ENCODE measurements at places on chromosomes 1 and 21. TPM values are rescaled to one million over a fixed set of nuclear protein-coding genes. Genes with fewer than 3 reads are reported as not detected.

PRXL2B gene
- 20.1 TPM for total RNA-seq

- H3K27ac ChIP-seq, result no peak overlapping the region
- H3K4me3 ChIP-seq, result no peak overlapping the region
- no peaks in the 10 kb centered on the region for H3K27me3 ChIP-seq
- DNase-seq, result no peak
- H3K4me1 ChIP-seq, result no peaks in the 10 kb centered on the region
Observed at GRCh38 chr1:192696082-192696481, 60.1 kb downstream of the RGS13 start.

ROR1 gene
- total RNA-seq, result 115 TPM

- no peak overlapping the region for H3K27ac ChIP-seq
- H3K27me3 ChIP-seq, result no peaks in the 10 kb centered on the region
- H3K4me3 ChIP-seq, result no peak overlapping the region
- DNase-seq, result no peak
- H3K36me3 ChIP-seq, result no peaks in the 10 kb centered on the region
Observed at GRCh38 chr1:192749349-192749748, 59.5 kb upstream of the RGS2 start.

- DNase-seq, result no peak
- H3K4me1 ChIP-seq, result no peaks in the 10 kb centered on the region
- H3K4me3 ChIP-seq, result no peak overlapping the region
Observed at GRCh38 chr1:193479187-193479586, 292.8 kb upstream of the B3GALT2 start.

TMEM183A gene
- 44.6 TPM for total RNA-seq

DNA sequence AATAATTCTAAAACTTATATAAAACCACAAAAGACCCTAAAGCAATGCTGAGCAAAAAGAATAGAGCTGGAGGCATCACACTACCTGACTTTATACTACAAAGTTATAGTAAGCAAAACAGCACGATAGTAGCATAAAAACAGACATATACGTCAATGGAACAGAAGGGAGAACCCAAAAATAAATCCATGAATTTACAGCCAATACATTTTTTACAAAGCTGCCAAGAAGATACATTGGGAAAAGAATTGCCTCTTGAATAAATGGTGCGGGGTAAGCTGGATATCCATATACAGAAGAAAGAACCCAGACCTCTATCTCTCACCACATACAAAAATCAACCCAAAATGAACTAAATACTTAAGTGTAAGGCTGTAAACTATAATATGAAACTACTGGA, 51.3 kb upstream of the KRTAP11-1 start:
- H3K36me3 ChIP-seq, result no peaks in the 10 kb centered on the region
- no peak overlapping the region for H3K4me3 ChIP-seq
- no peaks in the 10 kb centered on the region for H3K4me1 ChIP-seq
- no peak overlapping the region for H3K27ac ChIP-seq
- no peak for DNase-seq
- H3K27me3 ChIP-seq, result no peaks in the 10 kb centered on the region

OR2L3 gene
- not detected for total RNA-seq

GRCh38 chr1:168031198-168031597, 94.3 kb upstream of the MPC2 start:
- H3K36me3 ChIP-seq, result peaks cover 3% of the 10 kb centered on the region
- no peak overlapping the region for H3K27ac ChIP-seq

ZNF281 gene
- total RNA-seq, result 3.7 TPM

- no peak for DNase-seq
- no peaks in the 10 kb centered on the region for H3K27me3 ChIP-seq
- no peaks in the 10 kb centered on the region for H3K36me3 ChIP-seq
- no peak overlapping the region for H3K27ac ChIP-seq
Observed at GRCh38 chr1:5448486-5448885, 543.7 kb downstream of the NPHP4 start.

- H3K36me3 ChIP-seq, result peaks cover 7% of the 10 kb centered on the region
- H3K27ac ChIP-seq, result peak overlapping the region; percentile 94
- no peaks in the 10 kb centered on the region for H3K27me3 ChIP-seq
Observed at GRCh38 chr1:109654519-109654918, 1.4 kb upstream of the GSTM4 start.

DNA sequence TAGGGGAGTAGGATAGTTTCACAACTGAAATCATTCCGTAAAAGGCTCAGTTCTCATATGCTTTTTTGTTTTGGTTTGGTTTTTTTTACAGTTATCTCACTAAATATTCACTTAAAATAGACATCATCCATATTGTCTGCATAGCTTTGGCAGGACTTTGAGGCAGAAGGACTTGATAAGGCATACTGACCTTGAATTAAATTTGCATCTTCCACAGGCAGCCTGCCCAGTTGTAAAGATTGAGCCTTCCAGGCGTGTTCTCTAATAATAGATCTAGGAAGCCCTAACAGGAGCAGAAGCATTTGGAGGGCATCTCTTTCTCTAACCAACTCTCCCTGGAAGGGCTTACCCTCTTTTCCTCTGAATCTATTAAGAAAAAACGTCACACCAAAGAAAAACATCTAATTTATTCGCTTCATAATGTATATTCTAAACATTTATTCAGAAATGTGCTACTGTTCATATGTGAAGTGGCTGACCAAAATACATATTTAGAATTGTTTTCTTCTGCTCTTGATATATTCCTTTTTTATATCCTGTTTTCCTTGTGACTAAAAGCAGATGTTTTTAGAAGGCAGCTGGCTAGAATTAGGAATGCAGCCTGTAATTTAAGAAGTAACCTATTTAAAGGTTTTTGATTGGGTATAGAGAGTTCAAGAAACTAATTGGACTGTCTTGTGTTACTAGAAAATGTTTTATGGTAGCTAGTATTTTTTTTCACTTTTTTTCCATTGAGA, 20.2 kb downstream of the DESI2 start:
- H3K27me3 ChIP-seq, result no peaks in the 10 kb centered on the region
- H3K4me3 ChIP-seq, result peak overlapping the region; percentile 53
- peaks cover 15% of the 10 kb centered on the region for H3K4me1 ChIP-seq

DNA sequence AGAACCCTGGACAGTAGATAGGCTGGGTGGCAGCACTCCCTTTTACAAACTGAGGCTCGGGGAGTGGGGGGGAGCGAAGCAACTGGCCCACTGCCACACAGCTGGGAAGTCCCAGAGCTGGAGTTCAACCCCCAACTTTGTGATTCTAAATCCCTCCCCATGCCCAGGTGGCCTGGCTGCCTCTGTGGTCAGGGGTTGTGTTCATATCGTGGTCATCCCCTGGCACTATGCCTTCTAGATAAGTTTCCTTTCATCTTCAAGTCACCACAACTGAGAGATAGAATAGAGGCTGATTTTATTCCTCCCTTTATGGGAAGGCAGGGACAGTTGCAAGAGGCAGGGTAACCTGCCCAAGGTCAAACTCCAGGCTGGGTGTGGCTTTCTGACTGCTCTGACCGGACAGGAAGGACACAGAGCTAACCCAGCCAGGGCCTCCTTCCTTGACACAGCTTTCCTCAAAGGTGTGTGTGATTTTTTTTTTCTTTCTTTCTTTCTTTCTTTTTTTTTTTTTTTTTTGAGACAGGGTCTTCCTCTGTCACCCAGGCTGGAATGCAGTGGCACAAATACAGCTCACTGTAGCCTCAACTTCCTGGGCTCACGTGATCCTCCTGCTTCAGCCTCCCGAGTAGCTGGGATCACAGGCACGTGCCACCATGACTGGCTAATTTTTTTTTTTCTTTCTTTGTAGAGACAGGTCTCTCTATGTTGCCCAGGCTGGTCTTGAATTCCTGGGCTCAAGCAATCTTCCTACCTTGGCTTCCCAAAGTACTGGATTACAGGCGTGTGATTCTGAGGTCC, 18.4 kb upstream of the TNFRSF1B start:
- peak overlapping the region; percentile 48 for H3K27ac ChIP-seq
- no peaks in the 10 kb centered on the region for H3K27me3 ChIP-seq
- no peak overlapping the region for H3K4me3 ChIP-seq

BGLAP gene
- total RNA-seq, result 19.1 TPM

DNALI1 gene
- 2.2 TPM for total RNA-seq

GRCh38 chr1:70038025-70038424, 167.4 kb downstream of the LRRC40 start:
- DNase-seq, result no peak
- H3K27ac ChIP-seq, result no peak overlapping the region
- no peaks in the 10 kb centered on the region for H3K4me1 ChIP-seq
- H3K27me3 ChIP-seq, result no peaks in the 10 kb centered on the region
- no peaks in the 10 kb centered on the region for H3K36me3 ChIP-seq
- H3K4me3 ChIP-seq, result no peak overlapping the region

DNA sequence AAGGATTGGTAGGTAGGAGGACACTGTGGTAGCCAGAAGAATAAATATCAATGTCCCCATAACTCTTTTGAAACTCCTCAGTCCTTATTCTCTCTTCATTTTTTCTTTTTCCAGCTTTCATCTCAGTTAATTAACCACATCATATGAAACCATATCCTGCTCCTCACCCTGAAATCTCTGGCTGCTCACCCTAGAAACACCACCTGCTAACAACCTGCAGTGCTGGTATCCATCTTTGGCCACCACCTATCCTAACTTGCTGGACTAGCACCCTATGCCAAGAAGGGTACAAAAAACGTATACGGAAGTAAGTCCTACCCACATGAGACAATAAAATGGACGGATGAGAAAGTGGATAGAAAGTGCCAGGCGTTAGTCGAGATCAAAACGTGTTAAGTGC, 13.7 kb upstream of the DPYD start:
- H3K4me3 ChIP-seq, result no peak overlapping the region
- H3K4me1 ChIP-seq, result no peaks in the 10 kb centered on the region
- no peak overlapping the region for H3K27ac ChIP-seq
- DNase-seq, result no peak

DNA sequence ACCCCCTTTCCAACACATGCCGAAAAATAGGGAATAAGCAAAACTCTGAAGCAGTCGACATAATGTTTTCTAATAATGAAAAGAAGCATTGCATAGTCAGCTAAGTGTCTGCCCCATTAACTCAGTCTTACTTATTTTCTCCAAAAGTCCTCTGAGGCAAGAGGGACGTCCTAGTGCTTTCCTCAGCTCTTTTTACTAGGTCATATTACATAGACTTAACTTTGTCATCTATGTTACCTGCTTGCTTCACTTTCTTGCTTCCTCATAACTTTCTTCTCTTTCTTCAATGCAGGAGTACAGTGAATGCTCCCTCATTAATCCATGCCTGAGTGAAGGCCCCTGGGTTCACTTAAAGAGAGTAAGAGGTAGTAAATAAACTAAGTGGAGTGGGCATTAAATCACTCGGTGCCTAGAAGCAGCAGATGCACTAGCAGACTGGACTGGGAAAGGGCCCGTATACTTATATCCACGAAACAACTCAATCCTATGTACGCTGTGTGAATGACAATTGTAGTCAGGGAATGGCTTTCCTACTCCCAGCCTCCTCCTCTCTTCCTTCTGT, 210.5 kb upstream of the SPAG17 start:
- H3K4me3 ChIP-seq, result no peak overlapping the region
- H3K36me3 ChIP-seq, result no peaks in the 10 kb centered on the region
- DNase-seq, result no peak
- no peaks in the 10 kb centered on the region for H3K27me3 ChIP-seq
- H3K4me1 ChIP-seq, result no peaks in the 10 kb centered on the region

GBP7 gene
- not detected for total RNA-seq

RPL11 gene
- total RNA-seq, result 462 TPM

- no peaks in the 10 kb centered on the region for H3K4me1 ChIP-seq
- DNase-seq, result no peak
- no peaks in the 10 kb centered on the region for H3K27me3 ChIP-seq
- H3K36me3 ChIP-seq, result no peaks in the 10 kb centered on the region
- H3K4me3 ChIP-seq, result no peak overlapping the region
Observed at GRCh38 chr1:207463571-207463970, 9.4 kb downstream of the CR2 start.

GRCh38 chr1:105419030-105419429, 1637.4 kb upstream of the PRMT6 start:
- H3K36me3 ChIP-seq, result no peaks in the 10 kb centered on the region
- H3K4me1 ChIP-seq, result no peaks in the 10 kb centered on the region
- no peak overlapping the region for H3K27ac ChIP-seq
- no peaks in the 10 kb centered on the region for H3K27me3 ChIP-seq

DNA sequence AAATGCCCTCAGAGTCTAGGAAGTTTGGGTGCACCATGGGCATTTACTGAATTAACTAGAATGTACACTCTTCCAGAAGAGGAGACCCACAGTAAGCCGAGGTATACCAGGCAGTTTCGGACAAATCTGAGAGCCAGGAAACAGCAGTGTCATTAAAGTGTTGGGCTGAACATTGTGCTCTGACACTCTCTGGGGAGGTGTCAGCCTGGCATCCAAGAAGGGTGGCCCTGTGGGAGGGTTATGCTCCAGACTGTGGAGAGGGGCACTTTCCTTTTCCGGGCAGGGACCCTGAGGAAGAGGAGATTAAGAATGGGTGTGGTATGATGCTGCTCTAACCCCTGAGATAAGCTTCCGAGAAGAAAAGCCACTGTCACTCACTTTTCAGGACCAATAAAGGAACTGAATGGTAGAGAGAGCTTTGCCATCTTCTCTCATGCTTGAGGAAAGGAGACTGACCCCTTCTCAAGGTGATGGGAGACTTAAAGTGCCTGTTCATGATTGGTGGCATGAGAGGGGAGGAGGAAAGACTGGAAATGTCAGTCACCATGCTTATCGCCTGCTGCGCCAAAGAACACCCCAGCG, 98.2 kb downstream of the UCK2 start:
- H3K27me3 ChIP-seq, result no peaks in the 10 kb centered on the region
- no peak overlapping the region for H3K4me3 ChIP-seq
- H3K4me1 ChIP-seq, result no peaks in the 10 kb centered on the region

DNA sequence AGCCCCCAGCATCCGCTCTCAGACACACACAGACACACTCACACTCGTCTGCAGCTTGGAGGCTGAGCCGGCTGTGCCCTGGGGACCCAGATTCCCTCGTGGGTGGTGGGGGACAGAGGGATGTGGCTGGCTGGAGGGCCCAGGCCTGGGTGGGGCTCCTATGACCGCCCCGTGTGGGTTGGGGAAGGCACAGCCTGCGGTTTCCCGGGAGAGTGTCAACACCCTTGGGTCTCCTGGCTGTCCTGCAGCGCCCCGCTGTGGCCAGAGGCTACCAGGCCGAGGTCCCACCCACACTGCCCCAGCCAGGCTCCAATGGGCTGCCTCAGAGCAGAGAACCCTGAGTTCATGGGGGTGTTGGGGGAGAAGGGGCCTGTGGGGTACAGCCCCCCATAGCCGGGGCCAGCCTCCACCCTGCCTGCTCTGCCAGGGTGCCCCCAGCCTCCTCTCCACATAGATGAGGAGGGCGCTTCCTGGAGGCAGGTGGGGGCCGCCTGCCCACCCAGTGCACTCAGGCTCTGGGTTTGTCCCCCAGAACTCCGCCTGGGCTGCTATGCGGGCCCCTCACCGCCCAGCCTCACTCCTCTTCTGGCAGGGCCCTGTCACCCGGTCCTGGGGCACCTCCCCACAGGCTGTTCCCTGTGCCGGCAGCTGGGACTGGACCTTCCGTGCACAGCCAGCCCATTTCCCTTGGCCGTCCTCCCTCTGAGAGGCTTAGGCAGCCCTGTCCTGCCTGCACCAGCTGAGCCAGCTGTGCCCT, at the start of gene TTC34:
Gene TTC34 (minus strand): TSS at position 159 of the 757 bp plus-strand sequence. CDS start 866 bp downstream, outside the sequence.
- no peaks in the 10 kb centered on the region for H3K4me1 ChIP-seq
- H3K4me3 ChIP-seq, result no peak within 1 kb of the TSS
- DNase-seq, result no peak
- H3K27ac ChIP-seq, result no peak within 1 kb of the TSS
- H3K27me3 ChIP-seq, result no peaks in the 10 kb centered on the region
